Kidney tubule cell (primary cell): ENCODE measurements at places on chromosomes 1 and 21.

GRCh38 chr1:15963363-15963967 is 12.4 kb downstream of the ZBTB17 start:
- no peak for DNase-seq

DNA sequence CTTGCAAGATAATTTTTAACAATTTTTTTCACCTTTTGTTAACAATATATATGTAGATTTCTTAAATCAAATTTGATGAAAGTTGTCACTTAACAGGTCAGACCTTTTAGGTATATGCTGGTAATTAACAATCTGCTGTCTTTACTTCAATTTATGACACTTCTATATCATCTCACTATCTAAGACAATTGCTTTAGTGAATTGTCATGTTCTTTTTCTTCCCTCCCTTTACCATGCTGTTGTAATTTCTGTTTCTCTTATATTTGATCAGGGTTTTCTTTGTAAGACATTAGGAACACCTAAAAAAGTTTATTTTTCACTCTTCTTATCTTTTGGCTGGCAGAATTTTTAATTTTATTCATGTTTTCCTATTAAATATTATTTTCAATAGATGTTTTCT is 2.0 kb downstream of the IFI16 start:
- DNase-seq = no peak

DNA sequence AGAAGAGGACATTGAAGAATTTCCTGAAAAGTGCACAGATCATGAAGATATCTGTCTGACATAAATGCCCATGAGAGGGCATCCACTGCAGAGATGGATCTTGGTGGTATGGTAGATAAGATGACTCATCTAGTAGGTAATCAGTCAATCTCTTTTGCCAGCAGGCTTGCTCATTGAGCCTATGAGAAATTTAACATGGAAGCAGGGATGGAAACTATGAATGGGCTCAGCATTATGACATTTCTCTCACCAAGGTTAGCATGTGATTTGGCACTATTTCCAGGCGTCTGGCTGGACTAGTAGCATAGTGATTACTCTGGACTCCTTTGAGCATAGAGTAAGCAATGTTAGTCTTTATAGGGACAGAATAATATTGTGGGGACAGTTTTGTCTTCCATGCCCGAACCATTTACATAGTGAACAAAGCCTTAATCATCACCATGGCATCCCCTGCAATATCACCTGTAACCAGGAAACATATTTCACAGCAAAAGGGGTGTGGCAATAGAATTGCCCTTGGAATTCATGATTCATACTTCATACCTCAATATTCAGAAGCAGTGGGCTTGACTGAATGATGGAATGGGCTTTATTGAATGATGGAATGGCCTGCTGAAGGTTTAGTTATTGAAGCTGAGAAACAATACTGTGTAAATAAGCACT is 7.3 kb downstream of the OR2C3 start:
- peak; percentile 60 for DNase-seq

DNA sequence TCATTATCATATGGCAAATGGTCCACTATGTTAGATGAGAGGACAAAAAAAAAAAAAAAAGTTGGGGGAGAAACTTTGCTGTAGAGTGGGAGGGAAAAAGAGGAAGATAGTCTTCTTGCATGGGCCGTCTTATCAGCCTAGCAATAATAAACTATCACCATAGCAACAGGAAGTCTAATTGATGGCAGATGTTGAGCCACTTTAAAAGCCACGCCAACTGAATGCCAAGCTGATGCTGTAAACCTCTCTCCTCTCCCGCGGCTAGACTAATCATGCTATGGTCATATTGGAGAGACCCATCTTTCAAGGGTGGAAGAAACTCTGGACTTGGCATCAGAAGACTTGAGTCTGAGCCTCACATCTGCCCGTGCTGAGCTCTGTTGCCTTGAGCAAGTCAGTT is 122.2 kb upstream of the HOOK1 start:
- DNase-seq = no peak
